ENCODE measurements at places on chromosomes 4 and X.
A peak's percentile ranks its signal among the peaks of the same experiment; 100 is the strongest.

DNA sequence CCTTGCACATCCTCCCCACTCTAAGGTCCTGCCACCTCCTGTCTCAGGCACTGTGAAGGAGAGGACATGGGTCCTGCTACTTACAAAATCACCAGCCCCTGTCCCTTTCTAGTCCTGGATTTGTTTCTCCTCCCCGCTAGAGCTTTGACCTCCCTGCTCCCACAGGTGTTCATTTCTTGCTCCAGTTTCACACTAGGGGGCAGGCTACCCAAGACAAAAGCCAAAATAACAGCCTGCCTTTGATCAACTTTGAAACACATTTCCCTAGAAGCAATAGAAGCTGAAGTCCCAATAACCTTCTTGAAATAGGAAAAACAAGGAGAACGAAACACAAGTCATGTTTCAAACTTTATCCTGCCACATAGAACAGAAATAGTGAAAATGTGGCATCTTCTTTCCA is 164.4 kb downstream of the QDPR start:
- no peak overlapping the region for H3K4me3 ChIP-seq
- peak; percentile 56 for DNase-seq
- H3K27ac ChIP-seq: no peak overlapping the region
- no peaks in the 10 kb centered on the region for H3K36me3 ChIP-seq

DNA sequence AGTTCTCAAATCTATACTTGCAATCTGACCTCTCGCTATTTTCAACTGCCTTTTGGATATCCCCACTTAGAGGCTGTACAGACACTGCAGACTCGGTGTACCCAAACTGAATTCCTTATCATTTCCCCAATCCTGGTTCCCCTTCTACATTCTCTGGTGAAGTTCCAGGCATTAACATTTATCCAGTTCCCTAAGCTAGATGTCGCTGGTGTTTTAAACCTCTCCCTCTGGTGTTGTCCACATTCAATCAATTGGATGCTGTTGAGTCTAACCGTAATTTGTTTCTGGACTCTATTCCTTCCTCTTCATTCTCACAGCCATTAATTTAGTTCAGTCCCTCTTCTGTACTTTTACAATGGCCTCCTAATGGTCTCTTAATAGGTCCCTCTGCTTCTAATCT is 7.2 kb upstream of the STK26 start:
- H3K4me3 ChIP-seq: no peak overlapping the region
- DNase-seq: no peak
- H3K27me3 ChIP-seq: no peaks in the 10 kb centered on the region
- H3K4me1 ChIP-seq: no peaks in the 10 kb centered on the region

- H3K27ac ChIP-seq: no peak overlapping the region
- H3K36me3 ChIP-seq: no peaks in the 10 kb centered on the region
- no peak overlapping the region for H3K4me3 ChIP-seq
- no peak for DNase-seq
Observed at GRCh38 chrX:10859353-10859752, 239.0 kb upstream of the MID1 start.

DNA sequence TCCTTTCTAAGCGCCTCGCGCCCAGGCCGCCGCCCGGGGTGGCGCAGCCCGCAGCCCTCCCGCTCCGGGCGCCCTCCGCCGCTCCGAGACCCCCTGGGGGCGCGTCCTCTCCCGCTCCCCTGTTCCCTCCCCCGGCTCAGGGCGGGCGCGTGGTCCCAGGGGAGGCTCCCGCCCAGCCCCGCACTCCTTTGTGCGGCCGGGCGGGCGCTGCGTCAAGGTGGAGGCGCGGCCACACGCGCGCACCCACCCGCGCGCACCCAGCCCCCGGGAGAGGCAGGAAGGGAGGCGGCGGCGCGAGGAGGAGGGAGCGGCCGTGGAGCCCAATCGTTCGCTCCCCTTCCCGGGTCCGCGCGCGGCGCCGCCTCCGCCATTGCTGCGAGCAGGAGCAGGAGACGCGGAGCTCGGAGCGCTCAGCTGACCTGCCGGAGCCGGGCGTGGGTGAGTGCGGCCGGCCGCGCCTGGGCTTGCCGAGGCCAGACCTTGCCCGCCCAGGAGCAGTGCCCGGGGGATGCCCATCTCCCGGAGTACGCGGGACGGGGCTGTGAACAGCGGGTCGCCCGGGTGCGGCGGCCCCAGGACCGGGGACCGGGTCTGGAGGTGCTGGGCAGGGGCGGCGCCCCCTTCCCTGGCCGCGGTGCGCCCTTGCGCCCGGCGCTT is at the start of gene NSG1:
Gene NSG1 (plus strand): TSS at position 367 of the 657 bp plus-strand sequence. CDS start 528 bp downstream, outside the sequence.
- H3K27me3 ChIP-seq: peaks cover 2% of the 10 kb centered on the region
- H3K4me1 ChIP-seq: peaks cover 2% of the 10 kb centered on the region
- no peak for DNase-seq
- peak within 1 kb of the TSS; percentile 67 for H3K4me3 ChIP-seq
- no peak within 1 kb of the TSS for H3K27ac ChIP-seq

DNA sequence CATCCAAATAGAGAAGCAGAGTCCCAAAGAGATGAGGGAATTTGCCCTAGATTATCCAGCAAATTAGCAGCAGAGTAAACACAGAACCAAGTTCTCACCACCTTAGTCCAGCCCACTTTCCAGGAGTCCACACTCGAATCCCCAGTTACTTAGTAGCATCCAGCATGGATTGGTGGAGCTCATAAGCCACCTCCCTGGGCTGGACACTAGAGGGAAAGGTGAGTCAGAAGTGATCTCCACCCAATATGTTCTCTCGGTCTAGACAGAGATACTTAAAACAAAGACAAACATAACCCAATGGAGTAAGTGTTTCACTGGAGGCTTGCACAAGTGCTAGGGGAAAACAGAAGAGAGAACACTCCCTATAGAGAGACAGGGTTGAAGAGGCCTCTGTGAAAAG is 105.1 kb upstream of the CPEB2 start:
- H3K36me3 ChIP-seq: no peaks in the 10 kb centered on the region
- H3K27me3 ChIP-seq: no peaks in the 10 kb centered on the region
- DNase-seq: no peak

DNA sequence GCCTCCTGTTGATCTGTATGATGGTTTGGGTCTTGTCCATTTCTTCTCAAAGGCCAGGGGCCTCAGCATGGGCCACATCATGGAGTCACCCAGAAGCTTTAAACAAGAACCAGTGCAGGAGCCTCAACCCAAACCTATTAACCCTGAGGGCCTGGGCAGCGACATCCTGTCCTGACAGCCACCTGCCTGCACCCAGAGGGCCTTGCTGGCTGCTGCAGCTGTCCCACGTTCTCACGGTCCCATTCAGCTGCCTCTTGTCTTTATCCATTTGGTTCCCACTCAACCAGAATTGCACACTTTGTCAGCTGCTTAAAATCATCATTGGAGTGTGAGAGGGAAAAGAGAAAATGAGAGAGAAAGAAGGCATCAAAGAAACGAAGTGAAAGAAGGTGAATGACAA is 21.6 kb downstream of the C4orf50 start:
- H3K27me3 ChIP-seq: no peaks in the 10 kb centered on the region
- peak; percentile 22 for DNase-seq
- H3K4me1 ChIP-seq: no peaks in the 10 kb centered on the region
- no peak overlapping the region for H3K4me3 ChIP-seq

DNA sequence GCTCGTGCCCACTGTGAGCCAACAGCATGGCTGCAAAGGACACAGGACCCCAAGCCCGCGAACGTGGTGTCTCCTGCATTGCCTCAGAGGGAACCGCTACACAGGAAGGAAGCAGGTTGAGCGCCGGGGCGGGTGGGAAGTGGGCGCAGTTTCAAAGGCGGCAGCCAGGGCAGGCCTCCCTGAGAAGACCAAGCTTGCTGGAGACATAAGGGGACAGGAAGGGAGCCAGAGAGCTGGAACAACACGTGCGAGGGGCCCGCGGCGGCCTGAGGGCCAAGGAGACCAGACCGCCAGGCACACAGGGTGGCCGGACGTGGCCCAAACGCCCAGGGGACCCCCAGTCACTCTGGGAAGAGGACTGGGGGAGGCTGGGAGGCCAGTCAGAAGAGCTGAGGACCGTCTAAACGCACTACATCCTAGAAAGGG is 32.0 kb downstream of the CTBP1 start:
- no peaks in the 10 kb centered on the region for H3K27me3 ChIP-seq
- H3K27ac ChIP-seq: no peak overlapping the region
- H3K4me1 ChIP-seq: no peaks in the 10 kb centered on the region
- peaks cover 45% of the 10 kb centered on the region for H3K36me3 ChIP-seq

- H3K4me1 ChIP-seq: no peaks in the 10 kb centered on the region
- no peaks in the 10 kb centered on the region for H3K36me3 ChIP-seq
Observed at GRCh38 chr4:2366252-2367192, 51.9 kb downstream of the ZFYVE28 start.

- no peak overlapping the region for H3K27ac ChIP-seq
- H3K27me3 ChIP-seq: no peaks in the 10 kb centered on the region
- no peaks in the 10 kb centered on the region for H3K4me1 ChIP-seq
- no peak overlapping the region for H3K4me3 ChIP-seq
Observed at GRCh38 chrX:150094375-150094774, 156.1 kb upstream of the EOLA2 start.

GRCh38 chr4:96407225-96407624 is 567.3 kb downstream of the PDHA2 start:
- H3K4me1 ChIP-seq: no peaks in the 10 kb centered on the region
- no peaks in the 10 kb centered on the region for H3K27me3 ChIP-seq
- H3K4me3 ChIP-seq: no peak overlapping the region
- H3K27ac ChIP-seq: no peak overlapping the region
- H3K36me3 ChIP-seq: no peaks in the 10 kb centered on the region

DNA sequence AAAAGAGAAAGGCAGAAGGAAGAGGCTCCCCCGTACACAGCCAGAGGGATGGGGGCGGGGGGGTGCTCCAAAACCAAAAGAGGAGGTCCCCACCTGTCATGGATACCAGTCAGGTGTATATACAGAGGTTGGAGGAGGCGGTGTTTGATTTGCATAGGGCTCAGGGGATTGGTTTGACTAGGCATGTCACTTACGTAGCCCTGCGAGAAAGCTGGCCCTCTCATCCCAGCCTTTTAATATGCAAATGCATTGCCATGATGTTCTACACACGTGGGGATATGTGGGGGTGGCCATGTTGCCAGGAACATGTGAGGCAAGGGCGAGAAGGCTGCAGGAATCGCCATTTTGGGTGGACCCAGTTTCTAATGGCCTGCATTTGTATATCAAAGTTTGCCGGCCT is 38.6 kb downstream of the TMEM150C start:
- DNase-seq: peak; percentile 62
- H3K4me1 ChIP-seq: peaks cover 6% of the 10 kb centered on the region
- no peaks in the 10 kb centered on the region for H3K27me3 ChIP-seq
- H3K4me3 ChIP-seq: no peak overlapping the region
- no peaks in the 10 kb centered on the region for H3K36me3 ChIP-seq

DNA sequence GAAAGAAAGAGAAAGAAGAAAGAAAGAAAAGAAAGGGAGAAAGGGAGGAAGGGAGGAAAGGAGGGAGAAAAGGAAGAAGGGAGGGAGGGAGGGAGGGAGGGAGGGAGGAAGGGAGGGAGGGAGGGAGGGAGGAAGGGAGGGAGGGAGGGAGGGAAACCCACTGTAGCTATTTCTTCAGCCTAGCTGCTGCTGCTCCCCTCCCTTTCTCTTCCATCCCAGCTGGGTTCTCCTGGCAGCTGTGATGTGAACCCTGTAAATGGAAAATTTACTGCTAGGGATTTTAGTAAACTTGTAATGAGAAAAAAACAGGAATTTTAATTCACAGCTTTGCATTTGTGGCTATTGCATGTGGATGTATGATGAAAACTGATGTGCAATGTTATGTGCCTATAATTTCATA is 8.0 kb downstream of the NR0B1 start:
- no peak for DNase-seq
- no peaks in the 10 kb centered on the region for H3K27me3 ChIP-seq
- H3K4me3 ChIP-seq: no peak overlapping the region
- no peaks in the 10 kb centered on the region for H3K36me3 ChIP-seq
- peaks cover 7% of the 10 kb centered on the region for H3K4me1 ChIP-seq

DNA sequence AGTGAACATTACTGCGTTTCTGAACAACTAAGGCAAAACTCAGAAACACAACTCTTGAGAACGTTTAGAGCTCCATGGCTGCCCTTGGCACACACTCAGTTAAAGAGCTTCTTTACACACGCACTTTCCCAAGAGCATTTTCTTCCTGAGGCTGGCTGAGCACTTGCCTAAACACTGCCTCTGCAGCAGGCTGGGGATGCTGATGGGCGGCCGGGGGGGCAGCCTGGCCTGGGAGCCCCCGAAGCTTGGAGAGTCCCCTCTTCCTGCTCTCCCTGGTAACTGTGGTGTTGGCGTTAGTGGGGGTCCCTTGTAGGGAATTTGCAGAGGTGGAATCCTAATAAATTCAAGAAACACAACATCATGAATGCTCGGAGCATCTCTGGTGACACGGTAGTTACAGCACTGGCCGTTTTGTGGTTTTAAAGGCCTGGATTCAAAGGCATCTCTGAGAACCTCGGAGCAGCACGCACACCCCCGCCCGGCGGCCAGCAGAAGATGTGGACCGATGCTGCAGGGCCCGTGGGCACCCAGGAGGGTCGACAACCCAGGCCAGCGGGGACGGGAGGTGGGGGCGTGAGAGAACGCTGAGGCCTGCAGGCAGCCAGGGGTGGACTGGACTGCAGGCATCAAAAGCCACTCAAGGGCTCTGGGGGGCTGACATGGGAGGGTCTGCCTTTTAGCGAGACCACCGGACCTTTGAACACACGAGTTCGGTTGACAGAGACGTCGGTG is 45.4 kb downstream of the FGFRL1 start:
- H3K4me1 ChIP-seq: no peaks in the 10 kb centered on the region
- DNase-seq: peak; percentile 20
- no peaks in the 10 kb centered on the region for H3K36me3 ChIP-seq
- no peaks in the 10 kb centered on the region for H3K27me3 ChIP-seq

- DNase-seq: no peak
- H3K4me3 ChIP-seq: no peak overlapping the region
- H3K4me1 ChIP-seq: no peaks in the 10 kb centered on the region
- no peaks in the 10 kb centered on the region for H3K27me3 ChIP-seq
Observed at GRCh38 chrX:79139446-79139845, 5.0 kb upstream of the GPR174 start.

GRCh38 chrX:135985973-135986310 is 707 bp downstream of the SLC9A6 start:
- DNase-seq: no peak
- no peaks in the 10 kb centered on the region for H3K4me1 ChIP-seq
- no peak overlapping the region for H3K27ac ChIP-seq
- peaks cover 5% of the 10 kb centered on the region for H3K36me3 ChIP-seq

GRCh38 chr4:42150653-42151567 is 1.5 kb downstream of the BEND4 start:
- no peak overlapping the region for H3K27ac ChIP-seq
- H3K27me3 ChIP-seq: peaks cover 6% of the 10 kb centered on the region
- peak overlapping the region; percentile 78 for H3K4me3 ChIP-seq
- DNase-seq: peak; percentile 38
- no peaks in the 10 kb centered on the region for H3K4me1 ChIP-seq

DNA sequence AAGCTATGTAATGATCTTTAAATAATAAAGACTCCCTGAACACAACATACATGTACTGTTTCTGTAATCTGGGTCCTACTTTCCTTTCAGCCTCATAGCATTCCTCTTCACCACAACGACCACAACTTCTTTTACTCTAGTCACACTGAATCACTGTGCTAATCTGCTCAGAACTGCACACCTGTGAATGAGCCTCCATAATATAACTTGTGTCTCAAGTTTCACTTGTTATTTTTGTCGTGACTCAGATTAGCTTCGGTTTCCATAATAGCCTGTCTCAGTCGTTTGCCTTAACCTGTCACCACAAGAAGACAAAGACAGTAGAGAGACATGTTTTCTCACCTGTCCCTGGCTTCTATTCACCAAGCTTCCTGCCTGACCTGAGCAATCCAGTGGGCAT is 61.8 kb downstream of the MAGED1 start:
- DNase-seq: no peak
- H3K4me1 ChIP-seq: no peaks in the 10 kb centered on the region
- H3K27me3 ChIP-seq: no peaks in the 10 kb centered on the region
- no peak overlapping the region for H3K27ac ChIP-seq
- H3K4me3 ChIP-seq: no peak overlapping the region

GRCh38 chr4:7043284-7044136 is at the start of gene TADA2B:
TSS of gene TADA2B (plus strand) at chr4:7043372. CDS start at chr4:7043580, 208 bp downstream.
- peaks cover 3% of the 10 kb centered on the region for H3K4me1 ChIP-seq
- no peak for DNase-seq
- H3K4me3 ChIP-seq: peak within 1 kb of the TSS; percentile 75
- no peaks in the 10 kb centered on the region for H3K36me3 ChIP-seq

All from H9 (cell line).